ENCODE measurements at places on chromosomes 4 and X.

- no peak for DNase-seq
Observed at GRCh38 chr4:185932491-185932890, 120.5 kb upstream of the SORBS2 start.

- no peak for DNase-seq
Observed at GRCh38 chrX:1412551-1413161, 20.7 kb upstream of the SLC25A6 start.

DNA sequence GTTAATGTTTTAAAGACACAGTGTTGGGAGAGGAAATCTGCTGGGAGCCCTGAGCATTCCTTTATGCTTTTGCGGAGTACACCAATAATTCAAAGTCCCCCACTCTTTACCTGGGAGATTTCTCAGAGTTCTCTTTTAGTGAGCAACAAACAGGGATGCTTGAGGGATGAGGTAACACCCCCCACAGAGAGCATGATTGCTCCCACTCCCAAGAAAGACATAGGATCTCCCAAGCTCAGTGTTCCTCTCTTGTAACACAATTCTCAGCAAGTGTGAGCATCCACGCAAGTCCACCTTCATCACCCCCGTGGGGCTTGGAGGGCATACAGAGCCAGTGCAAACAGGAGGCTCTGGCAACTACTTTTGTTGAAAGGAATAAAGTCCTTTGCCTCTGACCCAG, 36.1 kb downstream of the GSPT2 start:
- no peak for DNase-seq

DNA sequence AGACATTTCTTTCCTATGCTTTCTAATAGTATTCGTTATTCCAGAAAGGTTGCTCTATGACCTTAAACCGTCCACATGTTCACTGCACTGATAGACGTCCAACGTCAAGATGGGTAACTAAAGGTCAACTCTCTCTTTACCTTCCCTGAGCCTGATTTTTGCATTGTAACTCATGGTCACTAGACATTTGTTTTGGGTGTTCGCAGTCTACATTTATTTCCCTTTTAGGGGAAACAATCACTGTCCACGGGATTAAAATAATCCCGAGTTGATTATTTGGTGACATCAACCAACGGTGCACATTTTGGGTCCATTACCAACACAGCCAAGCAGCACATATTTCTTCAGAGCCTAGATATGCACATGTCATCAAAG, 540 bp upstream of the HADH start:
- no peak for DNase-seq

DNA sequence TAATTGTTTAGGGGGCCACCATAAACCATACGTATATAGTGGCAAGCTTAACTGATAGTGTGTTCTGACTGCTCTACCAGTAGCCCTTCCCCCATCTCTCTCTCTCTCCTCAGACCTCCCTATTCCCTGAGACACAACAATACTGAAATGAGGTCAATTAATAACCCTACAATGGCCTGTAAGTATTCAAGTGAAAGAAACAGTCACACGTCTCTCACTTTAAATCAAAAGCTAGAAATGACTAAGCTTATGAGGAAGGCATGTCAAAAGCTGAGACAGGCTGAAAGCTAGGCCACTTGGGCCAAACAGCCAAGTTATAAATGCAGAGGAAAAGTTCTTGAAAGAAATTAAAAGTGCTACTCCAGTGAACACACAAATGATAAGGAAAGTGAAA, 78.0 kb downstream of the PRDM5 start:
- DNase-seq: no peak

DNA sequence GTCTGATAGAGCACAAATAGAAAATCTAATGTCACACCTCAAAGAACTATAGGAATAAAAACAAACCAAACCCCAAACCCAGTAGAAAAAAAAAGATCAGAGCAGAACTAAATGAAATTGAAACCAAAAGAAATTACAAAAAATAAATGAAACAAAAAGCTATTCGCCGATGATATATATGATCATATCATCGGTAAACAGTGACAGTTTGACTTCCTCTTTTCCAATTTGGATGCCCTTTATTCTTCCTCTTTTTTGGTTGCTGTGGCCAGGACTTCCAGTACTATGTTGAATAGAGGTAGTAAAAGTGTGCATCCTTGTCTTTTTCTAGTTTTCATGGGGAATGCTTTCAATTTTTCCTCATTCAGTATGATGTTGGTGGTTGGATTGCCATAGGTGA, 215.3 kb upstream of the AR start:
- DNase-seq: no peak

DNA sequence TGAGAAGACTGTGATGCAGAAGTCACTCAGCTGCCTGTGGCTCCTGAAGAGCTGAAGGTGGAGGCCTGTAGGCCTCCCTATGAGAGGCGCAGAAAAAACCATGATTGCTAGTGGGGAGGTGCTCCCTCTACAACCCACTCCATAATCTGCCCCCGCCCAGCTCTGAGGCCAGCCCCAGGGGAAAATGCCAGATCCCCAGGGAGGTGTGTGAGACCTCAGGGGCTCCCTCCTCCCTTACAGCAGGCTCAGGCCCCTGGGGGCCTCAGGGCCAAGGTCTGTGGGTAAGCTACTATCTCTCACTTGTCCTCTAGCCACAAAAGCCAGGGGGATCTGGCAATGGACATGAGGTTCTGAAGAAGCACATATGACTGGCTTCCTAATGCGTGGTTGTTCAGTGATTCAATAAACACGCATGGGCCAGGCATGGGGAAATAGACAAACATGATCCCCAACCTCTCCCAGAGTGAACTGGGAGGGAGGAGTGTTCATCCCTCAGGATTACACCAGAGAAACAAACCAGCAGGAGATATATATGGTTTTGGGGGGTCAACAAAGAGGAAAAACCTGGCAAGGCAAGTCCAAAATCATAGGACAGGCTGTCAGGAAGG, 51.0 kb upstream of the MTM1 start:
- DNase-seq: no peak

DNA sequence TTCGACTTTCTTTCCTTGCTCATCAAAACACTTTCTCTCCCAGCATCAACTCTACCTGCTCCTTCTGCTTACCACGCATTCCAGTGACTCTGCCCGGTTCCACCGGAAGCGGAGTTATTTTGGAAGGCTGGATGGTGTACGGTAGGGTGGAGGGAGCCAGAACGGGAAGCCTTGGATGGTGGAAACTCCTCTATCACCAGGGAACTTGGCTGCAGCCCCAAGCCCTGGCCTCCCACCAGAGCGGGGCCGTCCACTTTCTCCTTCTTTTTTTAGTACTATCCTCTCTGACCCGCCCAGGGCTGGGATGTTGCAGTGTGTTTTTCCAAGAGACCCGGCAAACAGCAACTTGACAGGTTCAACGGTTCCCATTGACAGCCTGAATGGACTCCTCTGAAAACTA, 27.6 kb downstream of the ADGRG2 start:
- no peak for DNase-seq

DNA sequence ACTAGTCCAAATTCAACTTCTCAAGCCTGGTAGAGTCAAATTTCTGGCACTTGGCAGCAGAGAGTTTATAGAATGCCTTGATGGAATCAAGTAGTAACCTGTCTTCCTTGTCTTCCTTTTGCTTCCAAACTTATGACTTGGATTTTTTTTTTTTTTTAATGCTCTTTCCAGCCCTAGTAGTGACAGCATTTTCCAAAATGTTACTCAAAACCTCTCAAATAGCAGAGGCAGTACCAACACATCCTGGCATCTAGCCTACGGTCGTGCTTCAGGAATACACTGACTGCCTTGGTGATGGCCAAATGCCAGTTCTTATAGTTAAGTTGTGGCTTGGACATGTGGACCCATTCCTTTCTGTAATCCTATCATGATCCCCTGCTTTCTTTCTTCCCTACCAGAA, 46.0 kb downstream of the GALNT7 start:
- DNase-seq: no peak

GRCh38 chr4:336893-337142, 796 bp upstream of the ZNF141 start:
- no peak for DNase-seq

GRCh38 chrX:22109442-22109841, 77.3 kb downstream of the PHEX start:
- DNase-seq: no peak

DNA sequence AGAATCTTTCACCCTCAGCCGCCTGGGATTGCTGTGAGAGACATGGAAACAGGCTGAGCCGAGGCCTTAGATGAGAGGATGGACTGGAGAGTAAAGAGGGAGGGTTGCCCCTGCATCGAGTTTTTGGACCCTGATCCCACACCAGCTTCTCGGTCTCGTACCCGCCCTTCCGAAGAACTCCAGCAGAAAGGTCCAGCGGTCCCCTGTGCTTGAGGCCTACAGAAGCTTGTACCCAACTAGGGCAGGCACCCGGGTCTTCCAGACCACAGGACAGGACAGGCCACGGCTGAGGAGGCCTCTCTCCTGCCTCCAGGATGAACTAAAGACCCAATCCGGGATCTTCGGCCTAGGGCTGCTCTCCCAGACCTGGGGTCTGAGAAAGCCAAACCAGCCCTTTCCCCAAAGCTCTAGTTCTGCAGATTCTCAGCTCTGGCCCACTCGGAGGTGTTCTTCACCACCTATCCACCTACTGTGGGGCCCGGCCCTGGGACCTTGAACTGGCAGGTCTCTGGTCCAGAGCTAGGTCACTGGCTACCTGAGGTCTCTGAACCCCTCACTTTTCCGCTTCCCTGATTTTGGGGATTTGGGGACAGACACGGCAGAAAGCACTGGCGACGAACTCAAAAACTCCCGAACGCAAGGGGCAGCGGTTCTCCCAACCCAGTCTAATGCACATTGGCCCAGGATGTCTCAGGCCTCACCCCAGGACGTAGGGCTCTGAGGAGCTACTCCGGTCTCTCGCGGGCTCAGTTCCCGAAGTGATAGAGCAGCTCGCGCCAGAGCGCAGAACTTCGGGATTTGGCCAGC, 1.1 kb downstream of the NKX3-2 start:
- DNase-seq: no peak

All from cerebellar nuclear complex (tissue), 1 donor.